ENCODE measurements at places on chromosomes 5 and 9.

GRCh38 chr5:59246145-59246869 lies 647.2 kb downstream of the PDE4D start:
- DNase-seq, result no peak

DNA sequence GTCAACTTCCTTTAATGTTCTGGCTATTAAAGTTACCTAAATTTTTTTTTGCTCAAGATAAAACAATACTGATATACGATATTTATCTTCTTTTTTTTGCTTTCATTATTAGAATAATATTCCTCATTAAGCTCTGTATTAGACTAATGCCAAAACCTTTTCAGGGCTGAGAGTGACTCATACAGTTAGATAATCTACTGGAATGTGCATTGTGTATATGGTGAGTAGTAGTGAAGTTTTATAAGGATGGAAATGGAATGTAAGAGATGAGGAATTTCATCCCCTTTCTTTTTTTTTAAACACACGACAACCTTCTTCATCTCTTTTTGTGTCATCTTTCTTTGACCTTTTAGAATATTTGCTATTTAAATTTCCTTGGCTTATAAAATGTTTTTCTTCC lies 268.6 kb downstream of the ISL1 start:
- no peak for DNase-seq

GRCh38 chr9:21096901-21097255 lies 19.1 kb upstream of the IFNB1 start:
- no peak for DNase-seq

GRCh38 chr5:35789732-35790456 lies 66.8 kb upstream of the IL7R start:
- DNase-seq, result no peak

DNA sequence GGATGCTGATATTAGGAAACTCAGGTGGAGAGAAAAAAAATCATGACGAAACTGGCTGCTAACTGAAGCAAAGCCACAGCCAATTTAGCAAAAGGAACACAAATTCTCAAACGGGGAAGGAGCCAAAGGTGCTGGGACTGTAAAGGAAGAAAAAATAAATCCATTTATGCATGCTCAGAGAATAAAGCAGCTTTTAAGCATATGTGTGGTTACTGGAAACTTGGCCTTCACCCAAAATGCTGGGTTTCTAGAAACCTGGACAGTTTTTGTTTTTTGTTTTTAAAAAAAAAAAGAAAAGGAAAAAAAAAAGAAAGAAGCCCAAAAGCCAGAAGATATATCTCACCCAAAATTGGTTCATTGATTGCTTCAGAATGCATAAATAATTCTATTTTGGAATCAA lies 8.0 kb downstream of the WHRN start:
- DNase-seq, result no peak

DNA sequence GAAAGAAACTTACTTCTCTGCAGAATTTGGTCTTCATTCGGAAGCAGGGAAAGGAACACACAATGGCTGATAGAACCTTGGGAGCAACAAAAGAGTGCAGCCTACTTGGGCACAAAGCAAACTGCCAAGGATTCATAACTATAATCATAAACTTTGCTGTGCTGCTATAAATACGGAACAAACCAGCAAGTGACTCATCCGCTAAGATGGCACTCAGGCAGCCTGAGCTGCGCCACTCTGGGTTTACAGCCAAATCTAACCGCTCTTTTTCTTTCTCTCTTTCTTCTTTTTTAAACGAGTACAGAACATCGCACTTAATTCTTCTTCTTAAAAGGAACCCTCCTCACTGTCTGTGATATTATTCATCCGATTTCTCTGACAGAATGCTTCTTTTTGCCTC lies 81.1 kb downstream of the PTPN3 start:
- no peak for DNase-seq
